Fibroblast of the aortic adventitia (primary cell): ENCODE measurements at places on chromosomes 1 and 21. TPM values are rescaled to one million over a fixed set of nuclear protein-coding genes. Genes with fewer than 3 reads are reported as not detected.

The SPRR2E gene
- total RNA-seq, result not detected in 2 replicates

The CHODL gene
- 1.1 and 5.7 TPM in 2 replicates for total RNA-seq

The PLA2G2E gene
- total RNA-seq, result not detected in 2 replicates

The CD53 gene
- not detected in 2 replicates for total RNA-seq

The VASH2 gene
- total RNA-seq, result 0.90 and 3.3 TPM in 2 replicates

The OR6K3 gene
- not detected in 2 replicates for total RNA-seq

The RGS16 gene
- total RNA-seq, result 2.3 and 2.5 TPM in 2 replicates

The KCNE1 gene
- 0.09 and 0.74 TPM in 2 replicates for total RNA-seq

The MPZ gene
- total RNA-seq, result 0.09 and 1.2 TPM in 2 replicates

The MAN1A2 gene
- total RNA-seq, result 31.3 and 43.7 TPM in 2 replicates

The ILDR2 gene
- 0.09 and 0.25 TPM in 2 replicates for total RNA-seq

The CBR3 gene
- total RNA-seq, result 27.9 and 29.4 TPM in 2 replicates

The FOXD2 gene
- total RNA-seq, result under 0.01 and 0.36 TPM in 2 replicates
